ENCODE measurements at places on chromosomes 2 and 18.
A peak's percentile ranks its signal among the peaks of the same experiment; 100 is the strongest.

DNA sequence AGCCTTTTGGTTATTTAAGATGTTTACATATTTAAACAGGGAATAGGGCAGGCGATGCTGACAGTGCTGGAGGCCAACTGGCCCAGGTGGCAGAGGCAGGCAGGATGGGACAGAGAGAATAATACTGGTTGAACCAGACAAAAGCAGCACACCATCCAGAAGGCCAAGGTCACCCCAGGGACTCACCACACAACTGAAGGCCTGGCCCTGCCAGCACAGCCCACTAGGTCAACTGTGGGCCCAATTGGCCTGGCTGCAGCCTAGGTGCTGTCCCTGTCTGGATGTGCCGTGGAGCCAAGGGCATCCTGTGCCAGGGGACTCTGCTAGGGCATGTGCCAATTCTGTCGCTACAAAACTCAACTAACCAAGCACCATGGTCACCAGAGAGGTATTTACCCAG is 69.2 kb downstream of the RNF152 start:
- no peak for DNase-seq

- DNase-seq = no peak
Measured at GRCh38 chr2:158187908-158188307, 86.2 kb downstream of the UPP2 start.

DNA sequence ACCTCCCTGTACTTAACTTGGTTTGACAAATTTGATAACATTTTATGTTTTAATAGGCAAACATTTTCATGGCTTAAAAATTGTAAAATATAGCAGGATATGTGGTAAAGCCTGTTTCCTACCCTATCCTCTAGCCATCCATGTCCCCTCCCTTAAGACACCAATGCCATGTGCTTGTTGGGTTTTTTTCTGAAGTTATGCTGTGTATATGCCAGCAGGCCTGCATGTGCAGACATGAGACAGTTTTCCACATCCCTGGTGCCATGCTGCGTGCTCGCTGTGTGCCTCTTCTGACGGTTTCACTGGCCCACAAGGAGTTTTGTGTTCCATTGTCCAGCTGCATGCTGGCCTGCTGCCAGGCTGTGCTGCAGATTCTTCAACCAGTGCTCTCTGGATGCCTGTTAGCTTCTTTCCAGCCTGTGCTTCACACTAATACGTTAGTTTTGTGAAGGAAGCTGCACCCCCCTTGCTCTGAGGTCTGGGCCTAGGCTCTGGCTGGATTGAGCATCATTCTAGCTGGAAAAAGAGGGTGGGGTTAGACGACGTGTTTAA is 16.9 kb downstream of the INPP4A start:
- DNase-seq = no peak

DNA sequence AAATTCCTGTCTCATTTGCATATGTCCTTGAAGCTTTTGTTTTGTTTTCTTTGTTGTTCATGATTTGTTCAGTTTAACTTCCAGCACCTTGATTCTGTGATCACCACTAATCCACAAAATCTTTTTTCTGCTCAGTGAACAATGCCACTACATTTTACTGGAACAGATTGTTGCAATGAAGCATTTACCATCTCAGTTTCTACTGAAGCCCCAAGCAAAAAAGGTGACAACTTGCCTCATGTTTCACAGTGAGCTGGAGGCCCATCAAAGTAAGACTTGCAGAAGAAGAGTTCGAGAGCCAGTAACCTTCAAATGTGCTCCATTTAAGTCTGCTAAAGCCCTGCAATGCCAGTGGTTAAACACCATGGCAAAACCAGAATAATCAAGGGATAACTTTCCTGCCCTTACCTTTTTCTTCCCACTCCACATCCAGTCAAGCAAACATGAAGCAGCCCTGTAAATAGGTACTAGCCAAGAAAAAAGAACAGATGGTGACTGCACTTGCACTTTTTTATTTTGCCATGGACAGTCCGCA is 25.7 kb upstream of the PDE1A start:
- DNase-seq = no peak

DNA sequence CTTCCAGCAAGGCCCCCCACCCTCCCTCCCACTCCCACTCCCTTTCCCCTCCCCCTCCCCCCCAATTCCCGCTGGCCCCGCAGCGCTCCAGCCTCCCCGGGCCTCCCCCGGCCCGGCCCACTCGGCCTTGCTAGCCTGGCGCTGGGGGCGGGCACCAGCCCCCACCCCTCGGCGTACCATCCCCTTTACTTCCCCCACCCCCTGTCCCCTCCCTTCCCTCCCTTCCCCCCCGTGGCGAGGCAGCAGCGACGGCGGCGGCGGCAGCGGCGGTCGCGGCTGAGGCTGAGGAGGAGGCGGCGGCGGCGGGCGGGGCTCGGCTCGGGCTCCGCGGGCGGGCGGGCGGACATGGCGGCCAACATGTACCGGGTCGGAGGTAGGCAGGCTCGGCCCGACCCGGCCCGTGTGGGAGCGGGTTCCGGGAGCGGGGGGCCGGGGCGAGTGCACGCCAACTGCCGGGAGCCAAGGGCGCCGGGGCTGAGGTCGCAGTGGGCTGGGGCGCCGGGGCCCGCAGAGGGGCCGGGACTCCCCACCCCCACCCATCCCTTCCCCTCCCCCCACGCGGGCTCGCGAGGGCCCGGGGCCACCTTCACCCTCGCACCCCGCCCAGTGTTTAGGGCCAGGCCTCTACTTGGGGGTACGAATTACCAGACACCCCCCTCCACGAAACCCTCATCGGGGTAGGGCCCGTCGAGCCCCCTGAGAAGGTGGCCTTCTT is at the start of gene MTA3:
TSS of gene MTA3 (plus strand) at position 232 of the 715 bp plus-strand sequence. CDS start at position 346, 114 bp downstream.
- peak; percentile 34 for DNase-seq

DNA sequence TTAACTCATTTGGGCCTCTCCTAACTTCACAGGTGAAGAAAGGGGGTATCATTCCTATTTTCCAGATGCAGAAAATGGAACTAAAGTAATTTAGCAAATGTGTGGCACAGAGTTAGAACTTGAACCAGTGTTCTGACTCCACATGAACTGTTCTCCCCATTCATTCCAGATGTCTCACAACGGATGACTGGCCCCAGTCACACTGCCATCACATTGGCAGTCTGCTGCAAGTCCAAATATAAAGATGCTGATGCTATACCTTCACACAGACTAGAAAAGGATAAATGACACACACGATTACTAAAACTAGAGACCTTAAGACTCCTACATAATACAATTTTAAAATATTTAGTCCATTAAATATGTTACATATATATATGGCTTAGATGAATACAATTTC is 195.7 kb downstream of the NBAS start:
- DNase-seq = no peak

- no peak for DNase-seq
Measured at GRCh38 chr18:9854801-9855676, 30.7 kb upstream of the TXNDC2 start.

GRCh38 chr2:170227507-170227947 is 49.6 kb downstream of the MYO3B start:
- DNase-seq = no peak

DNA sequence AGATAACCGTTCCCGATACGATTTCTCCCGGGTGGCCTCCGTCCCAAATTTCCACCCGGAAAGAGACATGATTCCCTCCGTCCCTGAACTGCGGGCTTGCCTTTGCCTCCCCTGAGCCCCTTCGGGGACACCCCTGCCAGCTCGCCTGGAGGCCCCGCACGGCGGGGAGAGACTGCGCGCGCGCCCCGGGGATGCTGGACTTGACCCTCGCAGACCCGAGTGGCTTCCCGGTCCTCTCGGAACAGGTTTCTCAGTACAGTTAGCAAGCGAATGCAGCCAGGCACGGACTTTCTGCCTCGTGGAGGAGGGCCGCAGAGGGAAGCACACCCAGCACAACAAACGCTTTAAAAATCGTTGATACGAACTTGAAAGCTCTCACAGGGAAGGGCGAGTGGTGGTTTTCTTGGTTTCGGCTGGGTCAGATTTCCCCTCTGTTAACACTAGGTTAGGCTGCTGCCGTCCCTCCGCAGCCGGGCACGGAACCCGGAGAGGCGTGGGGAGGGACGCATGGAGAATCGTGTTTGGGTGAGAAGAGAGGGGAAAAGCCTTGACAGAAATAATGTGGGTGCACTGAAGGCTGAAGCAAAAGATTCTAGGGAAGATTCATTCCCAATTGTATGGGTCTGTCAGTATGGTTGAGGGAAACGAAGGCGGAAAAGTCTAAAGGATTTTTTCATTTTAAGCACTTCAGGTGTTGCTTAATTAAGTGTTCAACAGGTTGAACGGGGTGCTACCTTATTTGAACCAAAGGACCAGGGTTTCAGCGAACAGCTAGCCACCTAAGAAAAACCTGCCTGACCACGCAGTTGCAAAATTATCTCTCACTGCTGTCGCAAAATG is 916 bp downstream of the TNFRSF11A start:
- DNase-seq = no peak

GRCh38 chr18:39455285-39455684 is 1889.7 kb upstream of the CELF4 start:
- no peak for DNase-seq

DNA sequence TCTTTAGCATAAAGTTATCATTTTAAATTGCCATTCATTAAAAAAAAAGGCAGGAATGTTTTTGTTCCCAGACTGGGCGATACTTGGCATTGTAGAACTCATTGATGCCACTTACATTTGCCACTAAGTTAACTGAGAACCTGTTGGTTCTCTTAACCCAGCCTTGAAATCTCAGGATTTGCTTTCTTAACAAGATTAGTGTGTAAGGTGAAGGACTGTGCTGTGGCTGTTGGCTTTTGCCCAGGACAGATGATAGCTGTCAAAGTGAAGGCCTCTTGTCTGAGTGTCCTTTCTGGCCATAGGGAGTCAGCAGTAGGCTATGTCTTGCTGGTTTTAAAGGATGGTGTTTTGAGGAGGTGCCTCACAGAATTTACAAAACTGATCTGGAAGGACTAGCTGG is 2.6 kb downstream of the DPYSL5 start:
- DNase-seq = no peak
